MM.1S (cell line): ENCODE measurements at places on chromosomes 2 and 18.
A peak's percentile ranks its signal among the peaks of the same experiment; 100 is the strongest.

GRCh38 chr2:227933884-227934283 is 62.5 kb downstream of the DAW1 start:
- no peak for DNase-seq

GRCh38 chr2:68505603-68506159 is 38.3 kb downstream of the APLF start:
- no peak for DNase-seq

DNA sequence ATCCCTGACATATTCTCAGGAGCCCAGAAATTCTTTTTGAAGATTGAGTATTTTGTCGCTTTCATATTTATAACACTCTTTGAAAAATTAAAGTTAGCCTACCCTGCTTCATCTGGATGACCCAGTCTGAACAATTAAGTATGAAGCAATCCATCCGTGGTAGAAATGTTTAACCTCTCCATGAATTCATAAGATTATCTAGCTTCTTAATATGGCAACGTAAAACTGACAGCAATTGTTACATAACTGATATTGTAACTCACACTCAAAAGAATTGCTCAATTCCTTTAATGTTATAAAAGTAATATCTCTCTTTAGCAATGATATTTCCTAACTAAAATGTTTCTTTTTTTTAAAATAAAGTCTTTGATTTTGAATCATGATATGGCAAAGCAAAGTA is 7.2 kb upstream of the ABCA12 start:
- DNase-seq = no peak

GRCh38 chr18:13429016-13429415 is 210.5 kb downstream of the LDLRAD4 start:
- DNase-seq = no peak

- no peak for DNase-seq
These were observed 4.8 kb downstream of the CDH7 start for GRCh38 chr18:65755616-65756015.

- DNase-seq = peak; percentile 45
These were observed 616 bp upstream of the SP5 start for GRCh38 chr2:170714381-170715061.

- no peak for DNase-seq
These were observed 88.9 kb upstream of the BCL2L11 start for GRCh38 chr2:111031546-111032478.

DNA sequence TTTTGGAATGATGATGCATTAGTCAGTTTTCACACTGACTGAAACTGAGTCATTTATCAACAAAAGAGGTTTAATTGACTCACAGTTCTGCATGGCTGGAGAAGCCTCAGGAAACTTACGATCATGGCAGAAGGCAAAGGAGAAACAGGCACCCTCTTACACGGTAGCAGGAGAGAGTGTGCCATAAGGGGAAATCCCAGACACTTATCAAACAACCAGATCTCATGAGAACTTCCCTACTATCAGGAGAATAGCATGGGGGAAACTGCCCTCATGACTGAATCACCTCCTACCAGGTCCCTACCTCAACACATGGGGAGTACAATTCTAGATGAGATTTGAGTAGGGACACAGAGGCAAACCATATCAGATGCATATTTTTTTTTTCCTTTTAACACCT is 504.5 kb upstream of the VRK2 start:
- DNase-seq = no peak

DNA sequence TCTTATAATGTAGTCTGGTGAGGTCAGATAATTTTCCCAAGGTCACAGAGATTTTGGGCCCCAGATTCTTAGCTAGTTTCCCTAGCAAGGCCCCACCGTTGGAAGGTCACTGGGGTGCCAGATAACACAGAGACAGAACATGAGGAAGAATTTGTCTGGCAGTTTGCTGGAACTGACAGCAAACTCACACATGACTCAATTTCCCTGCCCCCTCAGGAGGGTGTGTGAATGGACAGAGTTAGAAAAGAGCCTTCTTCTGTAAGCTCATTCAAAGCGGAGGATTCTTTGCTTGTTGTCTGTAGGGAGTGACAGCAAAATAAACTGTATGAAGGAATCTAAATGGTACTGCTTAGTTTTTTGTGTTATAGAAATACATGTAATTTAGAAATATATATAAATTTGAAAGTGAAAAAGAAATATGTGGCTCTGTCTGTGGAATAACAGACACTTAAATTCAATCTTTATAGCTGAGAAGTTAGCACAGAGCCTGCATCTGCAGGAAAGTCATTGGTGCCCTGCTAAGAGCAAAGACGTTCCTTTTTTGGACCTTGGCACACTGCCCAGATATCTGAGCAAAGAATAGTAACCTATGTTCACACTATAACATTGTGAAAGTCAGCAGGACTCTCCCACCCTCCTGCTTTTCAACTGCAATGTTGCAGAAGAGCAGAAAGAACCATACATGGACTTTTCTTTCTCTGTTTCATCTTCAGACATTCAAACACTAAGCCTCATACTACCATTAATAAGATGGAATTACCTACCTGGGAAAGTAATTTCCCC is 2.1 kb downstream of the MDH1 start:
- peak; percentile 80 for DNase-seq

DNA sequence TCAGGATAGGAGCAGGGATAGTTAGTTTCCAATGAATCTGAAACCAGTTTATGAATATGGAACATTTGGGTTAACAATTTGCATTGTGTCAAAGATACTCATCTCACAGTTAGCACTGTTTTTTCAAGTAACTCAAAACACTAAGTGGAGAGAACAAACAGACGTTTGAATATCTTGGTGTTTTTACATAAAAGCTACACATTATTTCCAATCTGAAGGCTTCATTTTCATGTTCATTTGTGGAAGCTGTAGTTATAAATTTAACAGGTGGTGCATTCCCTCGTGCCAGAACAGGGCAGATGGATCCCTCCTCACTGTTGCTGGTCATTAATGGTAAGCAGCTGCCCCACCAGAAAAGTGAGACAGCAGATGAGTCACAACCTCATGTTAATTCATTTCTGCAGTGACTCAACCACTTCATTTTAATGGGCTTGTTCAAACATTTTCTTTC is 286.9 kb downstream of the TMX3 start:
- no peak for DNase-seq

GRCh38 chr2:113799375-113799774 is 42.9 kb upstream of the SLC35F5 start:
- no peak for DNase-seq

DNA sequence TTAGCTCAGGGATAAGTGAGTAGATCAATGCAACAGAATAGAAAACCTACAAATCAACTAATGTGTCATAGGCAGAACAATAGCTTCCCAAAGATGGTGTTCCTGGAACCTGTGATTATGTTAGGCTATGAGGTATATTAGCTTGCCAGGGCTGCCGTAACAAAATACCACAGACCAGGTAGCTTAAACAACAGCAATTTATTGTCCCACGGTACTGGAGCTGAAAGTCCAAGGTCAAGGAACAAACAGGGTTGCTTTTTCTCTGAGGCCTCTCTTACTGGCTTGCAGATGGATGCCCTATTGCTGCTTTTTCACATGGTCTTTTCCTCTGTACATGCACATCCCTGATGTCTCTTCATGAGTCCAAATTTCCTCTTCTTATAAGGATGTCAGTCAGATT is 354.9 kb downstream of the TNS1 start:
- no peak for DNase-seq

GRCh38 chr18:26551695-26552081 is 3.3 kb upstream of the KCTD1 start:
- DNase-seq = no peak

DNA sequence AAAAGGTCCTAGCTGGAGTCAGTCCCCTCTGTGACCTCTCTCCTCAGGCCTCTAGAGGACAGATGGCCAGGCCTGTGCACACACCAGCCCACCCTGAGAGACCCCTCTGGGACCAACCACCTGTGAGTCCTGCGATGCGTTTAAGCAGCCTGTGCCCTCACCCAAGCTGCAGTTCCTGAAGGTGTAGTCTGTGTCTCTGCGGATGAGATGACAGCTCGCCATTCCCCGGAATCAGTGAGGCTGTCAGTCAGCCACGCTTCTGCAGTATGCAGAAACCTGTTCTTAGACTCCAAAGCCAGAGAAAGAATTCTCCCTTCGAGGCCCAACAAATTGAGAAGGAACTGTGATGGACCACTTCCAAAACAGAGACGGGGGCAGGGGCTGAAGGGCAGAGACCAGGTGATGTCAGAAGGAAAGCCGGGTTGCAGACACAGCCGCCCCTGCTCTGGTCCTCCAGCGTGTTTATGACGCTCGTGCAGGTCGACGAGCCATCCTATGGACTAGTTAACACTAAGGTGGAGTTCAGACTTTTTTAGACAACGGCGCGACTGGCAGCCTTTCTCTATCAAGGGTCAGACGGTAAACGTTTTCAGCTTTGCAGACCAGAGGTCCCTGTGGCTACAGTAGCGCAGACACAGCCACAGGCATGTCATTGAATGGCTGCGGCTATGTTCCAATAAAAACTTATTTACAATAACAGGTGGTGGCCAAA is 10.2 kb downstream of the MTERF4 start:
- no peak for DNase-seq

GRCh38 chr2:109230941-109231420 is 102.0 kb downstream of the SH3RF3 start:
- DNase-seq = no peak

DNA sequence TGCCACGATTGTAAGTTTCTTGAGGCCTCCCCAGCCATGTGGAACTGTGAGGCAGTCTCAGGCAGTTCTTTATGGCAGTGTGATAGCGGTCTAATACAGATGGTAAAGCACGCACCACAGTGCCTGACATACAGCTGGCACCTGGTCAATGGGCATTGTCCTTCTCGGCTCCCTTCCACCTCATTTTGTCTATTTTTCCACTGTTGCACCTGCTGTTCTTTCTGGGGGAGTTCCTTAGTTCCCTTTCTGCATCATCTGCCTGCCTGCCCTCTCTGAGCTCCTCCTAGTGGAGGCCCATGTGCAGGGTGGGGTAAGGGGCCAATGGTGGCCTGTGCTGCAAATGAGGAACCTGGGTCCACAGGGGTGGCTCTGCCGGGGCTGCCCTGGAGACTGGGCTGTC is 157.6 kb downstream of the LPIN1 start:
- DNase-seq = no peak

DNA sequence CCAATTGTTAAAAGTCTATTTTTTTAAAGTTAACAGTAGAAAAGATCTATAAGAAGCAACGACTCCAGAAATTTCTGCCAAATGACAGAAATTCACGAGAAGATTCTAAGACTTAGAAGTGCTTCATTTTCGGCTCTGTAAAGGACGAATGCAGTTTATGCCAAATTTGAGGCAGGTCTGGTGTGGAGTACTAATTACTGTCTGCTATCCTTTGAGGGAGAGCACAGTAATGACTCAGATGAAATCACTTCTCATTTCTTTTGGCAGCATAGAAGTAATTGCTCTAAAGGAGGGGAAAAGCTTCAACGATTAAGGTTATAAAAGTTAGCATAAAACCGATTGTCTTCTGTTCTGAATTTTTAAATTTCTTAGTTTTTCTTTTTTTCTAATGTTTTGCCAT is 11.4 kb downstream of the G6PC2 start:
- no peak for DNase-seq

DNA sequence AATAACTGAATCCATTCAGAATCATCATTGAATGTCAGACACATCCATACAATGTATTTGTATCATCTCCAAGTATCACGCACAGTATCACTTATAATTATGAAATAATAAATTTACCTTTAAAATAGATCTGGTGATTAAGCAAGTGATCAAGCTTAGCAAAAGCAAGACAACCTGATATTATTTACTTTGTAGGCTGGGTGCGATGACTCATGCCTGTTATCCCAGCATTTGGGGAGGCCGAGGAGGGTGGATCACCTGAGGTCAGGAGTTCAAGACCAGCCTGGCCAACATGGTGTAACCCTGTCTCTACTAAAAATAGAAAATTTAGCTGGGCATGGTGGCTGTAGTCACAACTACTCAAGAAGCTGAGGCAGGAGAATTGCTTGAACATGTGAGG is 421.0 kb upstream of the NETO1 start:
- no peak for DNase-seq

- DNase-seq = no peak
These were observed 310.7 kb downstream of the CLIP4 start for GRCh38 chr2:29425866-29426265.

- DNase-seq = no peak
These were observed 93.8 kb upstream of the PHLPP1 start for GRCh38 chr18:62621546-62621945.

GRCh38 chr2:72895759-72896281 is 8.6 kb downstream of the SPR start:
- DNase-seq = no peak

DNA sequence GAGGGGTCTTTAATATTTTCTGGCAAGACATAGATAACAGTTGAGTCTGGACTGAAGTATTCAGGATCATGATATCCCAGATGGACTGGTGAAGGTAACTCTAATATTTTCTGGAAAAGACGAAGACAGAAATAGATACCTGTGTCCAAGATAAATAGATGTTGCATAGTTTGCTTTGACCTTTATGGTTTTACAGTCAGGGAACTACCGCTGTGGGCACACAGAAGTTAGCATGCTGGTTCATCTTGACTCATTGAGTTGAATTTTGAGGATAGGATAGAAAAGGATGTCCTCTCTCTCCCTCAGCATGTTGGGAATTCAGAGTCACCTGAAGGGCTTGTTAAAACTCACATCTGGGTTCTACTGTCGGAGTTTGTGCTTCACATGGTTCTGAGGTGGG is 20.8 kb downstream of the KCNE4 start:
- no peak for DNase-seq

- no peak for DNase-seq
These were observed 19.4 kb upstream of the RNF149 start for GRCh38 chr2:101327863-101328394.
